ENCODE measurements at places on chromosomes 7 and 10. TPM values are rescaled to one million over a fixed set of nuclear protein-coding genes. Genes with fewer than 3 reads are reported as not detected.

The EPDR1 gene
- total RNA-seq: not detected

The AGBL3 gene
- 0.28 TPM for total RNA-seq

The TECPR1 gene
- total RNA-seq: 14.7 TPM

The TEX36 gene
- not detected for total RNA-seq

The GOLGA7B gene
- not detected for total RNA-seq

The SEMA3D gene
- total RNA-seq: 10.8 TPM

The CACNB2 gene
- total RNA-seq: 0.36 TPM

The OR2A7 gene
- total RNA-seq: not detected

The TFR2 gene
- total RNA-seq: under 0.01 TPM

The ADCYAP1R1 gene
- total RNA-seq: not detected

Measured in IMR-90 (cell line).